ENCODE measurements at places on chromosomes 2 and 18.

- peak; percentile 20 for DNase-seq
These were observed 2.9 kb upstream of the EPB41L3 start for GRCh38 chr18:5546660-5547059.

DNA sequence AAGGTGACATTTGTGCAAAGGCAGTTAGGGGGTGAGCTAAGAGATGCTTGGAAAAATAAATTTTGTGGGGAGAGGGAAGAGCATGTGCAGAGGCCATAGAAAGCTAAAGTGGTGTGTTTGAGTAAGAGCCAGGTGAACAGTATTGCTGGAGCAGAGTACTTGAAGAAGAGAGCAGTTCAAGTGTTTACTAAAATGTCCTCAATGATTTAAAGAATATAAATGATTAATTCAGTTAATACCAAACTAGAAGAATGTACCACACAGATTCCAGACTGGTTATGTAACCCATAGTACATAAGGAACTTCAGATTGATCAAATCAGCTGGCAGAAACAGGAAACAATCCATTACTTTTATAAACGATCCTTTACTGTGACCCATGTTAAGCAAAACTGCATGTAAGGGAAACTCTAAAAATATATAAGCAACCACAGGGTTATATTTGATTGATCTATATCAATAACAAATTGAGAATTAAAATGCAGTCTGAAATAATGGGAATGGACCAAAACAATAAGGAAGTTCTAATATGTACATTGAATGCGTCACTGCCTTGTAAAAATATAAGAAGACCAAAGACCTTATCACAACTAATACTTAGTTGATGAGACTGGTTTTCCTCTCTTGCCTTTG, 76.9 kb downstream of the LDAH start:
- DNase-seq, result no peak

DNA sequence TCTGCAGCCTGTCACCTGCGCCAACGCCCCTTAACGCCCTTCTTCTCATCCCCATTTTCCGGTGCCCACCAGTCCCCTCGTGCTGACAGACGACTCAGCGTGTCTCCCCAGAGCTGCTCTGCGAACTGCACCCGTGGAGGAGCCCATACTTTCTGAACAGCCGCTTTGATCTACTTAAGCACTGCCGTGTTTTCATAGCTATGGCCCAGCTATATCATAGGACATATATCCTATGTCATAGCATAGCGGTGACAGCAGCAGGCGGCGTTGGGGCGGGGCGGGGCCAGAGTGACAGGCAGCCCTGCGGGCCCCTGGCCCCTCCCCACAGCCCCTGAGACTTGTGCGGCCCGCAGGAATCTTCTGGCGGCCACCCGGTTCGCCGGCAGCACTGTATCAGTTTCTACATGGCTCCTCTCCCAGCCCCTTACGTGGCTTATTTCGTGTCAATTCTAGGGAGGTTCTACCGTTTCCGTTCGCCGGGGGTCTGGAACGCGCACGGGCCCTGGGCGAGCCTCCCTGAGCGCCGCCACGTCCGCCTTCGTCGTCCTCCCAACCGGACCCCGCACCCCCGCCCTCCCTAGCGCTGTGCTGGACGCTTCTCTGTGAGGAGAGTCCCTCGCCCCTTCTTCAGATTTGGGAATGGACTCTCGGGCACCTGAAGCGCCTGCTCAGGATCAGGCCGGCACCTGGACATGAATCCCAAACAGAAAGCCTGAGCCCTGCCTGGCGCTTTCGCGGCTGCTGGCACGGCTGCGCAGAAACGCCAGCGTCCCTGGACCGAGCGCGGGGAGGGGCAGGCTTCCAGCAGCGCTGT, 35.4 kb downstream of the PTPN18 start:
- DNase-seq, result peak; percentile 91

GRCh38 chr2:214740867-214741395, 68.6 kb downstream of the BARD1 start:
- DNase-seq, result no peak

- DNase-seq, result no peak
These were observed 3.2 kb upstream of the SP100 start for GRCh38 chr2:230412846-230413245.

- no peak for DNase-seq
These were observed 43.0 kb upstream of the ANKRD44 start for GRCh38 chr2:197353393-197354168.

- no peak for DNase-seq
These were observed 21.1 kb upstream of the RALBP1 start for GRCh38 chr18:9454061-9454703.

DNA sequence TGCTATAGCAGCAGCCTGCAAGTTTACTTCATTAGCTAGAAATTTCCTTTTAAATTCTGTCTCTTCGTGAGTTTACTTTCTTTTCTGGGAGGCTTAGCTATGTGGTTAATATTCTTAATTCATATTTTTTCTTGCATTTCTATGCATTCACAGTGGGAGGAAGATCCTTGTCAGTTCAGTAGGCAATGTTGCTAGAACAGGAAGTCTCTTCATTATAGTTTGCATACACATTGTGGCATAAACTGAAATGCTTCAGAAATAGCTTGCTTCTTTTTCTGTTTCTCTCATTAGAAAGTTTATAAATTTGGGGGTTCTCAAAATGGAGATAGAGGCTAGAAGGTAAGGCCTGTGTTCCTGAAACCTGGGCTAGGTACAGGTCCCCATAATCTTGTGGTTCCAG, 8.1 kb upstream of the ARHGAP15 start:
- DNase-seq, result no peak

DNA sequence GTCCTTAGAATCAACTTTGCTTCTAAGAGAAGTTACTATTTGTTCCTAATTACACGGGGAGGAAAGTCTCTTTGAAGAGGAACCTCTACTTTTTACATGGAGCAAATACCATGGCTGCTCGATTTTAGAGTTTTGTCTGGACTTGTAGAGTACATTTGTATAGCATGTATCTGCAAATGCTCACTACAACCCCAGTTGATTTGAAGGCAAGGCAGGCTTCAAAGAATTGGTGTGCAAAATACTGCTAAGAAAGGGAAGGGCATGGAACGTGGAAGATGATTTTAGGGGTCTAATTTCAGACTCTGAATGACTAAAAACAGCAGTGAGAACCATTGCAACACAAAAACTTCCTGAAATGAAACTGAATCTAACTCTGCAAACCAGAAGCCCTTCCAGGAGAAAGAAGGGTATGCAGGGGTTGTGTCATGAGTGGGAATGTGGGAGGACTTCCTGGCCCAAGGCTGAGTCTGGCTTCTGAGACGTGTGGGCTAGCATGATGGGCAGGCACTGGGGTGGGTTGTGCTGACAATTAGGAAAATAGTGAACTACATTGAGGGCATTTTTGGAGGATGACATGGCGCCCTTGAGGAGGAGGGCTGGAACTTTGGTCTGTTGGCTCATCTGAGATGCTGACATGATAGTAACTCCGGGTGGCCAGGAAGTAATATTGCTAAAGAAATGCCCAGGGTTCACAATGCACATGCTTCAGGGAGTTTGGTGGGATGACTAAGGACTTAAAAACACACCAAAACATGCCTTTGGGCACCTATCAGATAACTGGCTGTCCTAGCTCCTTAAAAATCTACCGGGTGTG, 18.9 kb upstream of the IL1R2 start:
- DNase-seq, result no peak

GRCh38 chr2:218892693-218893348, 12.2 kb downstream of the WNT10A start:
- DNase-seq, result peak; percentile 93

DNA sequence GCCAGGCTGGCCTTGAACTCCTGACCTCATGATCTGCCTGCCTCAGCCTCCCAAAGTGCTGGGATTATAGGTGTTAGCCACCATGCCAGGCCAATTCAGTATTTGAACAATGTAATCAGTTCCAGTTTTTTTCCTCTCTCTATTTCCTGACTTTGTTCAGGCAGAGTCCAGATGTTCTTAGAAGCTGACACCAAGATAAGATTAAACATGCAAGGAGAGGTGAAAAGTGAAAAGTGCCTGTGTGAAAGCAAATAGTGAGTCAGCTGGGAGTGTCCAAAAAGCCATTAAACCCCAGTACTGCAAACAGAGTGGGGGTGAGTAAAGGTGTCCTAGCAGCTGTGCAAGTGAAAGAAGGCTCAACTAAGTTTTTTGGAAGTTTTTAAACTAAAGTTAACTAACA, 231.5 kb downstream of the PTH2R start:
- DNase-seq, result no peak

GRCh38 chr2:101698014-101698843, 722 bp downstream of the MAP4K4 start:
- DNase-seq, result peak; percentile 47

DNA sequence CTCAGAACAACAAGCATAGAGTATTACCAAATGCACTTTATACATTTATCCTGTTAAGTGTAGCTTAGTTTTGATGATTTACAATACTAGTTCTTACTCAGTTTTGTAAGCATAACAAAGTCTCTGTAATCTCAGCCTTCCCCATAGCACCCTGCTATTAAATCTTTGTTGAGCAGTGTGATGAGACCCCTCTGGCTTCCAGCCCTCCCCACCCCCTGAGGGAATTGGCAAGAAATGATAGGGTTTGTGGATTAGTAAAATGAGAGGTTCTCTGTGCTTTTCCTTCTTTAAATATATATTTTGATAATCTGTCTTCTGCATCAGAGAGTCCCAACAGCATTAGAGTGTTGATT, 37.2 kb downstream of the ZNF521 start:
- no peak for DNase-seq

DNA sequence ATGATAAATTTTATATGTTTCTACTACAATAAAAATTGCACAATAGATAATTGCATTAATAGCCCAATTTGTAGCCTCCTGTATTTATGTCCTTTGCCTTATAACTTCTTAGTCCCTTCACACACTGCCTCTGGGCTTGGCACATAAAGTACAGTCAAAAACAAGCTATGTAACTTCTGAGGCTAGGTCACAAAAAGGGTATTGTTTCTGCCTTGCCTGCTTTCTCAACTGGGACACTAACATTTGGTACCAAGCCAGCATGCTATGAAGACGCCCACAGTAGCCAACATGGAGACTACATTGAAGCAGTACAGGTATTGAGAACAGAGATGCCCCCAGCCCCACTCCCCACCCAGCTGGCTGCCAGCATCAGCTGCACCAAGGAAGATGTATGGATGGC, 5.4 kb upstream of the SLC3A1 start:
- DNase-seq, result no peak

- no peak for DNase-seq
These were observed 17.8 kb downstream of the RNF144A start for GRCh38 chr2:6934758-6935651.

DNA sequence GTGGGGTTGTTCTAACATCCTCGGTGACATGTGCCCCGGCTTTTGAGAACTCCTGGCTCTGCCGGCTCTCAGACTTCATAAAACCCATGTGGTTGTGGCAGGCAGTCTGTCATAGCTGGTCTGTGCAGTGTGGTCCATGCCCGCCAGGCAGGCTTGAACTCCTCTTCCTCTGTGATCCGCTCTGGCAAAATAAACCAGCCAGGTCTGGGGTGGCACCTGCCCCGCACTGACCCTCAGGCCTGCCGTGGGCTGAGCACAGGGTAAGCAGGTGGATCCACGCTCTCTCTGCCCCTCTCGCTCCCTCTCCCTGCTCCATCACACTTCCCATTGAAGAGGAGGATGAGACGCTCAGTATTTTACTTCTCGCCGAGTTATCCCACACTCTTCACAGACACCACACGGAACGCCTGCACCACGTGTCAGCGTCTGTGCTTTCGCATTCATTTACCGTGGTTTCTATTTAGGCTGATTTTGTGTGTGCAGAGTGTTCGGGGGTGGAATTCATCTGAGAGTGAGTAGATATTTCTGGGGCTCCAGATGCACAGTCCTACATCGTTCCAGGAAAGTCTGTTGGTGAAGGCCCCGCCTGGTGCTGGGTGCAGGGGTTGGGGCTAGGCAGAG, 56.4 kb downstream of the RTP5 start:
- no peak for DNase-seq

- DNase-seq, result no peak
These were observed 68.1 kb downstream of the RMDN2 start for GRCh38 chr2:37993143-37993542.

All from activated CD4-positive, alpha-beta T cell treated with anti-CD3 and anti-CD28 coated beads for 36 hours (primary cell).